ENCODE measurements at places on chromosomes 4 and X. TPM values are rescaled to one million over a fixed set of nuclear protein-coding genes. Genes with fewer than 3 reads are reported as not detected.
A peak's percentile ranks its signal among the peaks of the same experiment; 100 is the strongest.

- DNase-seq, result no peak
- H3K27me3 ChIP-seq, result no peaks in the 10 kb centered on the region
- H3K4me3 ChIP-seq, result no peak overlapping the region
- H3K4me1 ChIP-seq, result peaks cover 12% of the 10 kb centered on the region
- H3K36me3 ChIP-seq, result no peaks in the 10 kb centered on the region
These were observed 63.4 kb downstream of the GAB1 start for GRCh38 chr4:143400082-143400481.

DNA sequence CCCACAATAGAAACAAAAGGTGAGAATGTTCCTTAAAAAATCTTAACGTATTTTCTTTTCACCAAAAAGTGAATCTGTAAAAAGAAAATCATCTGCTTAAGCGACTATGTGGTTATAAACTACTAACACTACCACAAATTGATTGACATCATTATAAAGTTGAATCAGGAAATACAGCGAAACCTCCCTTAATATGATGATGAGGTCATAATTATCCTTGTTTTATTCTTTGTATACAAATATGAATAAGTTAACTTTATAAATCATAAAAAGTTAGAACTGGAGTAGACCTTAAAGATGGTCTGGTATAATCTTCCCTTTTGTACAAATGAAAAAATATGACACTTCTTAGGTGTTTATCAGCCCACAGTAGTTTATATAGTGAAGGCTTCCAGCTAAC is 35.6 kb downstream of the NFKB1 start:
- no peak overlapping the region for H3K4me3 ChIP-seq
- no peak for DNase-seq
- no peaks in the 10 kb centered on the region for H3K36me3 ChIP-seq
- H3K4me1 ChIP-seq, result no peaks in the 10 kb centered on the region
- H3K27me3 ChIP-seq, result no peaks in the 10 kb centered on the region

DNA sequence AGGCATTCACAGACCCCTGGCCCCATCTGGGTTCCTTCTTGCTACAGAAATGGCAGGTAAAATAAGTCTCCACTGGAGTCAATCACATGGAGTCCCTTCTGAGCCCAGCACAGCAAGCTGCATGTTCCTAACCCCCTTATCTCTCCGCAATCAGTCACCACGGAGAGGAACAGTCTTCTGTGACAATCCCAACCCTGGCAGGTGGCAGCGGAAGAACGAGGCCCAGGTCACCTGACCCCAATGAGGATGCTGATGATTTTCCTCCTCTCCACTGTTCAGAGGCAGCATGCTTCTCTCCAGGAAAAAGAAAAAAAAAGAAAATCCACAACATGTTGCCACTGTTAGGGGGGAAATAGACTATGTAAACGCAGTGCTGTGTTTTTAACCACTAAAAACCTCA is 50.1 kb downstream of the TSPAN5 start:
- H3K4me3 ChIP-seq, result no peak overlapping the region
- H3K27me3 ChIP-seq, result no peaks in the 10 kb centered on the region
- no peaks in the 10 kb centered on the region for H3K4me1 ChIP-seq
- DNase-seq, result no peak
- H3K36me3 ChIP-seq, result no peaks in the 10 kb centered on the region

GRCh38 chr4:70895405-70895804 is 6.8 kb upstream of the MOB1B start:
- no peaks in the 10 kb centered on the region for H3K27me3 ChIP-seq
- H3K27ac ChIP-seq, result no peak overlapping the region
- DNase-seq, result no peak
- no peak overlapping the region for H3K4me3 ChIP-seq
- no peaks in the 10 kb centered on the region for H3K36me3 ChIP-seq

DNA sequence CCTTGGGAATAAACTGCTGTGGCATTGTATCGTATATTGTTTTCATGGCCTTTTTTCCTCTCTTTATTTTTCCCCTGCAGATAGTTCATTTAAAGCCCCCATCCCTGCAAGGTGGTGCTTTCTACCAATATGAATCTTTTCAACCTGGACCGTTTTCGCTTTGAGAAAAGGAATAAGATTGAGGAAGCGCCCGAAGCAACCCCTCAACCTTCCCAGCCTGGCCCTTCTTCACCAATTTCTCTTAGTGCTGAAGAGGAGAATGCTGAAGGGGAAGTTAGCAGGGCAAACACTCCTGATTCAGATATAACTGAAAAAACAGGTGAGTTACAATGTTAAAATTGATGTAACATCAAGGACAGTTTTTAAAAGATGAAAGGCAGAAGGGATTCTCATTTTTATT is 601 bp downstream of the SMARCAD1 start:
- peak overlapping the region; percentile 98 for H3K27ac ChIP-seq
- DNase-seq, result no peak
- H3K4me1 ChIP-seq, result peaks cover 8% of the 10 kb centered on the region
- peak overlapping the region; percentile 97 for H3K4me3 ChIP-seq

DNA sequence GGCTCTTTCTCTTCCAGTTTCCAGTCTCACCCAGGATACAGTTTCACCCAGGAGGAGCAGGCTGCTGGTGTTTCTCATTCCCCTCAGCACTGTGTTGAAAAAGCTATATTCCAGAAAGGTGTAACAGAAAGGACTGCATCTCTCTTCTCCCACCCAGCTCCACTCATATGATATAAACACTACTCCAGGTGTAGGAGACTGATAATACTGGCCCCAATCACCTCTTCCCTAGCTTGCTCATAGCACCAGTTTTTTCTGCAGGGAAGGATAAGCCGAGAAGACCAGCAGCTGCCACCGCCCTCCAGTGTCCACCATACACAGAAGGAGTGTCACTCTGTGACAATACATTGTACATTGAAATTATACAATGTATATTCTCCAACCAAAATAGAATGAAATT is 105.5 kb upstream of the STK26 start:
- no peaks in the 10 kb centered on the region for H3K36me3 ChIP-seq
- no peak overlapping the region for H3K4me3 ChIP-seq
- no peaks in the 10 kb centered on the region for H3K4me1 ChIP-seq
- H3K27ac ChIP-seq, result no peak overlapping the region
- no peak for DNase-seq

GRCh38 chr4:30854531-30854930 is 134.4 kb downstream of the PCDH7 start:
- DNase-seq, result no peak
- no peaks in the 10 kb centered on the region for H3K4me1 ChIP-seq
- no peaks in the 10 kb centered on the region for H3K36me3 ChIP-seq
- no peaks in the 10 kb centered on the region for H3K27me3 ChIP-seq

GRCh38 chr4:43837171-43837570 is 611.4 kb downstream of the KCTD8 start:
- no peak for DNase-seq
- no peaks in the 10 kb centered on the region for H3K4me1 ChIP-seq
- no peak overlapping the region for H3K27ac ChIP-seq
- no peaks in the 10 kb centered on the region for H3K36me3 ChIP-seq
- H3K27me3 ChIP-seq, result no peaks in the 10 kb centered on the region

The EOLA1 gene
- total RNA-seq, result 17.8 TPM

Data from Calu3 (cell line).